WTC11 (cell line): ENCODE measurements at places on chromosomes 1 and 21.
A peak's percentile ranks its signal among the peaks of the same experiment; 100 is the strongest.

- DNase-seq, result no peak
Observed at GRCh38 chr1:205303247-205303888, 18.2 kb downstream of the NUAK2 start.

DNA sequence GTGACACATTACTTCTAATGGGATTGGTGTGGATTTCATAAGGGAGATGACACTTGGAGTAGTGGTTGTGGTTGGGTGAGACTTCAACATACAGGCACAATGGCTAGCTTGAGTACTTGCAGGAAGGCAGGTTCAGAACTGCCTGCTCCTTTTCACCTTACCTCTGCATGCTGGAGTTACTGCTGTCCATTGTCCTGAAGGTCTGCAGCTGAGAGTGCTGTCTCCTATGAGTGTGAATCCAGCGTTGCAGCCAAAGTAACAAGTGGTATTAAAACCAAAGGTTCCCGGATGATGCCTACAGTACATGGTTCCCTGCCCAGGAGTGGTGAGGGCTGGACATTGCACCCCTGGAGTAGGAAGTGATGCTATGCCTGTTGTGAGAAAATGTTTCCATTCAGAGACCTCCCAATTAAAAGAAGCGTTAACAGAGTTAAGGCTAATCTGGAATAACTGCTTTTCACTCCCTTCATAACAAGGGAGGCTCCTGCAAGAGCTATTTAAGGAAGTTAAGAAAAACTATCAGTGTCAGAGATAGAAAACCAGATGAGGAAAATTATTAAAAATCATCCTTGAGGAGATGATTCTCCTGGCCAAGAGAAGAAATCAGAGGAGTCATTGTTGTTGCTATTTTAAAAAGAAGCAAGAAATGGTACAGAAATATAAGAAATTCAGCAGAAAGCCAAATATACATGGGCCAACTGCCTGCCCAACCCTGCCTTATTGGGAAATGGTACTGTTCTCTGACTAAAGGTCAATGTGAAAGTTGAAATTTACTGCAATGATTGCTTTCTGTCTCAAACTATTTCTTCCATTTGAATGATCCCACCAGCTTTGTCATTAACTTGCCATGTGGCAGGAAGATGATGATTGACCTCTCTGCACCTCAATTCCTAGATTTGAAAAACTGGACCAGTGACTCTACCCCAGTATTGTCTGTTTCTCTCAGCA, 9.8 kb upstream of the F5 start:
- peak; percentile 48 for DNase-seq

- DNase-seq, result no peak
Observed at GRCh38 chr1:204286315-204286714, 72.5 kb upstream of the GOLT1A start.

GRCh38 chr1:42392967-42393848, 12.6 kb downstream of the RIMKLA start:
- DNase-seq, result no peak

DNA sequence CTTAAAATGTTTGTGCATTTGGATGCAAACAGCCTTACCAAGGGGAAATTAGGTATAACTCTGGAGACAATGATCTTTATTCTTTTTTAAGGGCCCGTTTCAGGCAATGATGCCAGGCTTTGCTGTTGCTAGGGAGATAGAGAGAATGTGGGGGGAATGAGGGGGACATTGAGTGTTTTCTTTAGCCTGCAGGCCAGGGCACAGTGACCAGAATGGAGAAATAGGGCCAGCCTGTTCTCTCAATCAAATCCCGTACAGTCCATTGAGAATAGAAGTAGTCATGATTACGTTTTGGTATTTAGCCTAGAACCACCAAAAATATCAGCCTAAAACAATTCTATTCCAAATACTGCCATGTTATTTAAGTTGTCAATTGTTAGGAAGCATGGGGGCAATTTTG, 49.0 kb downstream of the RGS7 start:
- no peak for DNase-seq

- no peak for DNase-seq
Observed at GRCh38 chr1:228148196-228148861, 1.4 kb upstream of the GJC2 start.

- no peak for DNase-seq
Observed at GRCh38 chr1:78165816-78166215, 120.0 kb downstream of the GIPC2 start.
